ENCODE measurements at places on chromosomes 7 and 10.

- no peak for DNase-seq
These were observed 186.0 kb upstream of the SHH start for GRCh38 chr7:155998328-155998691.

GRCh38 chr7:17709599-17709998, 230.7 kb downstream of the SNX13 start:
- no peak for DNase-seq

DNA sequence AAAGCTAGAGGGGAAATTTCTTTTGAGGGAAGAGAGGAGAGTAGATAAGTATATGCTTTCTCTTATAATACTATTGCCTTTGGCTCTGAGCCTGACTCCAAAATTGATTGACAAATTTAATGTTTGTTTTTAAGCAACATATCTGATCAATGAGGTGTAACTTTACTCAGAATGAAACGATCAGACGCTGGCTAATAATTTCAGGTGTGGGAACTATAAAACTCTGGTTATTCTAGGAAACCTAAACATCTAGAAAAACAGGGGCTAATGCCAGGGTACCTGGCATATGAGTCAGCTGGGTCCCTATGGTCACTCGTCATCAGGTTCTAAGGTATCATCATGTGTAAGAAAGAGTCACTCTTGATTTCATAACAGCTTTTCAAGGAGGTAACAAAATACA, 139.7 kb downstream of the ATE1 start:
- DNase-seq = no peak

- no peak for DNase-seq
These were observed 249.1 kb upstream of the YAE1 start for GRCh38 chr7:39317107-39317506.

- no peak for DNase-seq
These were observed 149.7 kb downstream of the NOC3L start for GRCh38 chr10:94213001-94213530.

DNA sequence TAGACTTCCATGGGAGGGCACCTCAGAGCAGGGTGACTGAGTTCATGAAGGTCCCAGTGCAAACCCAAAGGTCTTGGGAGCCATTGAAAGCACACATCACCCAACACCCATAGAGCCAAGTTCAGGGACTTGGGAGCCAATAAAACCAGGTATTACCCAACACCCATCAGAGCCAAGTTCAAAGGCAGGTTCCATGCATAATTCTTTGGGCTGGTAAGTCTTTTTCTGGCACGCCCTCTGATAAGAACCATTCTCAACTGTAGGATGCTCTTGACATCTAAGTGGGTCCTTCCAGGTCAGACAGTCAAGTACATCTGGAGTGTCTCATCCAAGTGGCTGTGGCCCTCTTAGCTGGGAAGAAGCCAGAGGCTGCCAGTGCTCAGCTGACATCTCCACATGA, 63.2 kb downstream of the EBF3 start:
- no peak for DNase-seq

DNA sequence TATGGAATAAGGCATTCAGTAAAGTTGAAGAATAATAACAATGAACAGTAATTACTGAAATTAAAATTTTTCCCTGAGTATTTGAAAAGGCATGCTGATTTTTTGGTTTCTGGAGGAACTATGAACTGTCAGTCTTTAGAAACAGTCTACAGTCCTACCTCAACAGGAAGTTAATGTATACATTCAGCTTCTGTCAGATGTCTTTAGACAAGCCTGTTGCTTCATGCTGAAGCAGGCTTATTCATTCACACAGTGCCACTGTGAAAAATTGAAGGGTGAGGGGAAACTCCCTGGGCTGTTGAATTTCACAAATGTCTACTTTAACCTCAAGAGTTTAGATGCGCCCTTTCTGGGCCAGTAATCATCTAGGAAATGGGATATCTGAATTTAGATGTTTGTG, 3.5 kb downstream of the NRF1 start:
- DNase-seq = no peak

- DNase-seq = no peak
These were observed 13.8 kb upstream of the POT1 start for GRCh38 chr7:124943472-124943871.

- no peak for DNase-seq
These were observed 32.7 kb upstream of the ZNF438 start for GRCh38 chr10:31064348-31064747.

DNA sequence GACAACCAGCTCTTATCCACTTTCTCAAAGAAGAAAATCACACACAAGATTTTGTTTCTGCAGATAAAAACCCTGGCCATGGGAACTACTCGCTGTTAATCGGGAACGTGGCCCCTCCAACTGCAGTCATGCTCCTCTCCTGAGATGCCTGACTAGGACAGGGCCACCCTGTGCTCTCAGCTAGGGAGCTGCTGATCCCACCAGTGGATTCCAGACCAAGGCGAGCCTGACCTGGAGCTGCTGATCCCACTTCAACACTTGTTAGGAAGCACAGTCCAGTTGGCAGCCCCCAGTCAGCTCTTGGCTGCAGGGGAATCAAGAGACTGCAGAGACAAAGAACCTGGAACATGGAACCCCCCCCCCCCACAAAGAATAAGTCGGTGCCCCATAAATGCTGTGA, 474.3 kb upstream of the MGMT start:
- no peak for DNase-seq

DNA sequence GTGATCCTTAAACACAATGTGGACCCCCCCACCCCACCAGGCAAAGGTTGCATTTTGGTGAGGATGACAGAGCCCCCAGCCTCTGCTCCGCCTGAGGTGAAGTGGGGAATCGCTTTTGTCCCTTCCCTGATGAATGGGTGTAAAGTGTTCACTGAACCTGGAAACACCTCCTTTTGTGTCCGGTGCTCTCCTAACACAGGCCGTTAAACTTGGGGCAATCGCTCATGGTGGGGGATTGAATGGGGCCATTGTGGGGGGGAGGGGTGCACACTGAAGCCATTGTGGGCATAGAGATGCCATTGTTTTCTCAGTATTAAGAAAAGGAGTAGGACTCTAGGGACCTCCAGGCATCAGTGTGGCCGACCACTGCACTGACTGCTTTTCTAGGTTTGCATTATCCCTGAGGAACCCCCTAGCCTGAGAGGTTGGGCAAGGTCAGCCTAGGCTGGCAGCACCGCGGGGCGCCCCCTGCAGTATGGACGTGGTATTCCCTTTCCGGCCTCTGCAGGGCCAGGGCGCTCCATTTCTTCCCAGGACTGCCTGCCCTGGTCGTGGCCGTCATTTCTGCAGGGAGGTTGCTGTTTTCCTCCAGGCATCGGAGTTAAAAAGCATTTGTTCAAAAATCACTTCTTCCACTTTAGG, 158.3 kb downstream of the TCF7L2 start:
- no peak for DNase-seq

DNA sequence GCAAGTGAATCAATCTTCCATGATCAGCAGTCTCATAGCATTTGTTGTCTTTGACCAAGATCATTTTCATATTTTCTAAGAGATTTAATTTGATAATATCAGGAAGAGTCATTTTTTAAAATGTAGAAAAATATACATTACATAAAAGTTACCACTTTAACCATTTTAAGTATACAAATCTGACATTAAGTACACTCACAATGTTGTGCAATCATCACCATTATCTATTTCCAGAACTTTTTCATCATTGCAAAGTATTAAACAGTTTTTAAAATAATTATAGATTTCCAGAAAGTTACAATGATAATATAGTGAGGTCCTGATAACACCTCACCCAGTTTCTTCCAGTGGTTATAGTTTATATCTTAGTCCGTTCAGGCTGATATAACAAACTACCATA, 222.5 kb upstream of the RHOBTB1 start:
- no peak for DNase-seq

DNA sequence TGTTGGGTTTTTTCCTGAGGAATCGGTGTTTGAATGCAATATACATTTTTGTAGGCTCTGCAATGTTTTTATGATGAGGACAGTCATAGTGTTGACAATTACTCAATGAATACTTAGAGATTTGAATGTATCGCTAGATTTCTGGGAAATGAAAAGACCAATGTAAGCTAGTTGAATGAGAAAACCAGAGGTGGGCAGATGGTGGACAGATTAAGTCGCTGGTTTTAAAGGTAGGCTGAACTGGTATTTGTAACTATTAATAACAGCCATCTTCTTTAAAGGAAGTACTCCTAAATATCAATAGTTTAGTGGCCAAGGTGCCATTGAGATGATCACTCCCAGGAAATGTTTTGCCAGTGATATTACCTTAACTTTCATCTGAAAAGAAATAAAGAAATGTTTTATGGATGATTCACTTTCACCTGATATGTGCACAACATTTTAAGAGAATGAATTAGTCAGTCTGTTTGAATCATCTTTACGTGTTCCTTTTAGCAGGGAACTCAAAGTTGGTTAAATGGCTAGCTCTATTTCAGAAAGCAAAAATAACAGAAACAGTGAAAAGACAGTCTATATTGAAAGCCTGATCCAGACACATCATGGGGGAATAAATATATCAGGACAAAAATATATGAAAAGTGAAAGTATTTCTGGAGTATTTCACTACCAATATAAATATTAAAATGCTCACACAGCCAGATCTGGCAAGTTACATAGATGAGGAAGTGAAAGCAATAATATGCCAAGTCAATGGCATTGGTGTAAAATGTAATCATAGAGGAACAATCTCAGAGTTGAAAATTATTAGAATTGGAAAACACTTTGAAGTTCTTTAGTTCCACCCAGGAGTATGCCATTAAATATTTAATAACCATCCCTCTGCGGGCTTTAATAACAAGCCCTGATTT, 20.7 kb downstream of the MET start:
- no peak for DNase-seq

DNA sequence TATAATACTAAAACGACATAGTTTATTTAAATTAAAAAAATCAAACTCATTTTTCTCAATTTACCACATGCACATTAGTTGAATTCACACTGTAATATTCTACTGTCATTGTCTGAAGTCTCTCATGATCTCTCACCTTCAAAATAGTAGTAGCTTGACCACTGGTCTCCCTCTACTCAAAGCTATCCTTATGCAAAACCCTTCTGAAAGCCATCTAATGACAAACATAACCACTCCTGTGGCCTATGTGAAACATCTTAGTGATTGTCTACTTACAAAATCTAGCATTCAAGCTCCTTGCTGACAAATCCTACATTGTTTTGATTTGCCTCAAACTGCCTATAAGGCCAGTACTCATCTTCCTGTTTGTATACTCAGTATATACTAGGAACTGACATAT, 606.0 kb upstream of the GHITM start:
- DNase-seq = no peak

DNA sequence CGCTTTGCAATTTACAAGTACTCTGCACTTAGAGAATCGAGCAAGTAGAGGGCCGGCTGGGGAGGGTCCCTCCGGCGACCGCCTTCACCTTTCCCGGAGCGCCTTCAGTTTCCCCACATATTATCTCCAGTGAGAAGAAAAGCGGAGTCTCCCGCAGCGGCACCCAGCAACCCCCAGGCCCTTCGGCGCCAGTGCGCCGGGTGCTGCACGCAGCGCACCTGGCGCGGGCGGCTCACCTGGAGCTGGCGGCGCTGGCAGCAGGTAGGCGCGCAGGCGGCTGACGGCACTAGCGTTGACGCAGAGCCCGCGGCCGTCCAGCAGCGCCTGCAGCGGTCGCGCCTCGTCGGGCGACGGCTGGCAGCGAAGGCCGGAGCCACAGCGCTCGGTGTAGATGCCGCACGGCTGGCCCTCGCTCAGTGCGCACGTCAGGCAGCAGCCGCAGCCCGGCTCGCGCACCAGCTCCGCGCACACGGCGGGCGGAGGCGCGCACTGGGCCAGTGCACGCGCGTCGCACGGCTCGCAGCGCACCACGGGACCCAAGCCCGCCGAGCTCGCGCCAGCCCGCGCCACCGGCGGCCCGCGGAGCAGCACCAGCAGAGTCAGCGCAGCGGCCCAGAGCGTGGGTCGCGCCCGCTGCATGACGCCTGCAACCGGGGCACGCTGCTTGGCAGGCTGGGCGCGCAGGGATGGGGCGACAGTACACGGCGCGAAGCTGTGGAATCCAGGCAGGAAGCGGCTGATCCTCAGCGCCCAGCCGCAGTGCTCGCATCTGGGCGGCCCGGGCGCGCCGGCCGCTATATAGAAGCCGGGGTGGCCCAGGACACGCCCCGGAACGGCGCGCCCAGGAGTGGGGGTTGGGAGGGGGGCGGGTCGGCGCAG, at the start of gene IGFBP3:
Gene IGFBP3, minus strand, starts transcription at position 771 of the 879 bp plus-strand sequence. Its CDS starts 132 bp downstream, at position 639.
- no peak for DNase-seq

- no peak for DNase-seq
These were observed 164.2 kb downstream of the RAPGEF5 start for GRCh38 chr7:22192801-22193200.

DNA sequence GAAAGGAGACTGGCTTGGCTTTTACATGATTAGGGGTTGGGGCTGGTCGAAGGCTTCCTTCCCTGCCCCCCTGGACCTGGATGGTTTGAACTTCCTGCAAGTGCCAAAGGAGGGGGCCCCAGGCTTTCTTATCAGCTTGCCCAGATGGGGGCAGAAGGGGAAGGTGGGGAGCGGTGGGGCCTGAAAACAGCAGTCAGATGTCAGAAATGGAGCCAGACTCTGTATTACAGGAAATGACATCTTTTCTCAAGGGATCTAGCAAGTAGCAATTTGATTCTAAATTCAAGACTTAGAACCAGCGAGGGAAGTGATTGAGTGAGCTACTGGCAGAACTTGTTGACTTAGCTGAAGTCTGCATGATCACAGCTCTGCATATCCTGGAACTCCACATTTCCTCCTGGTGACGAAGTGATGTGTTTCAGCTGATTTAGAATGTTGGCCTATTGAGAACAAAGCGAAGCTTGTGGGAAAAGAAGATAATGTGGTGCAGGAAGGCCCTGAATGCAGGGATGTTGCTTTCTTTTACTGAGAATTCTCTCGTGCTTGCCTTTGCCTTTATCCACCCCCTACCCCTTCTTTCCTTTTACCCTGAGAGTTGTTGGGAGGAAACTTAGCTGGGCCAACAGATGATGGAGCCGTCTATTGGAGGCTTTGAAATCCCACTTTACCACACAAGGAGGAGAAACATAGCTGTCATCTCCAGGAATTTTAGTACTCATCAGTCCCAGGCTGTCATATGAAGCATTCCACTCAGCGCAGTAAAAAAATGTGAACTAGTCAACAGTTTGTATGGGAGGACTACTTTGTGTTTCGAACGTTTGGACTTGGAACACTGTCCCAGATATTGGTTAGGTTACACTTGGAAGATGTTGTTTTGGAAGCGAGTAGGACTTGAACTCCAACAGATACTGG, 43.2 kb downstream of the CCNY start:
- no peak for DNase-seq

- DNase-seq = no peak
These were observed 23.4 kb downstream of the CAMK2G start for GRCh38 chr10:73850863-73851461.

DNA sequence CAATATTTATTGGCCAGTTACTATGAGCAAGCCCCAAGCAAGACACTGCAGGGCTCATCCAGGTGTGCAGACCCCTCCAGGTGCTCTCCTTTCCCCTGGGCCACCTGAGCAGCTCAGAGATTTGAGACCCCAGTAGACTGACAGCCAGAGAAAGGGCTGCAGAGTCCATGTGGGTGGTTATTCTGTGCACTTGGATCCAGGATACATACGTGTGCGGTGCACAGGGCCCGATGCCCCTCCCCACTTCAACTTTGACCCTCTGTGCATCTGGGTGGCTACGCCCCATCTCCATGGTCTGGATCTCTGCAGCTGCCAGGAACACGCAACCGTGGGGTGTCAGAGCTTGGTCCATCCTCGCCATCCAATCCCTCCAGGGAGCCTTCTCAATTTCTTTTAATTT, 72.9 kb downstream of the MKI67 start:
- no peak for DNase-seq

Measured in activated CD4-positive, CD25-positive, alpha-beta regulatory T cell treated with anti-CD3 and anti-CD28 coated beads, Interleukin-2, amount 50 U/mL, for 16 hours (primary cell).